Right forelimb (tissue), 1 donor: ENCODE measurements at places on chromosomes 2 and 18.

DNA sequence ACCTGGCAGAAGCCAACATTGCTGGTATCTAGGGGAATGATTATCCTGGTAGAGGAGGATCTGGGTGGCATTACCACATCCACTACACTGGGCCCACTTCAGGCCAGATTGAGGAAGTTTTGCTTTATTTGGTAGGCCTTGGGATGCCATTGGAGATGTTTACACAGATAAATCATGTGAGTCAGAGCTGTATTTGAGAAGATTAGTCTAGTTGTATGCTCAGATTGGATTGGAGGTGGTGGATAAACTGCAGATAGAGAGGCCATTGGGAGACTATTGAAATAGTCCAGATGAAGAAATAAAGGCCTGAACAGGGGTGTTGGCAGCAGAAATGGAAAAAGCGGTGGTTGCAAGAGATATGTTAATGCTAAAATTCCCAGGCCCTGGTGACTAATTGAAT, 81.5 kb downstream of the EFEMP1 start:
- no peak for DNase-seq

DNA sequence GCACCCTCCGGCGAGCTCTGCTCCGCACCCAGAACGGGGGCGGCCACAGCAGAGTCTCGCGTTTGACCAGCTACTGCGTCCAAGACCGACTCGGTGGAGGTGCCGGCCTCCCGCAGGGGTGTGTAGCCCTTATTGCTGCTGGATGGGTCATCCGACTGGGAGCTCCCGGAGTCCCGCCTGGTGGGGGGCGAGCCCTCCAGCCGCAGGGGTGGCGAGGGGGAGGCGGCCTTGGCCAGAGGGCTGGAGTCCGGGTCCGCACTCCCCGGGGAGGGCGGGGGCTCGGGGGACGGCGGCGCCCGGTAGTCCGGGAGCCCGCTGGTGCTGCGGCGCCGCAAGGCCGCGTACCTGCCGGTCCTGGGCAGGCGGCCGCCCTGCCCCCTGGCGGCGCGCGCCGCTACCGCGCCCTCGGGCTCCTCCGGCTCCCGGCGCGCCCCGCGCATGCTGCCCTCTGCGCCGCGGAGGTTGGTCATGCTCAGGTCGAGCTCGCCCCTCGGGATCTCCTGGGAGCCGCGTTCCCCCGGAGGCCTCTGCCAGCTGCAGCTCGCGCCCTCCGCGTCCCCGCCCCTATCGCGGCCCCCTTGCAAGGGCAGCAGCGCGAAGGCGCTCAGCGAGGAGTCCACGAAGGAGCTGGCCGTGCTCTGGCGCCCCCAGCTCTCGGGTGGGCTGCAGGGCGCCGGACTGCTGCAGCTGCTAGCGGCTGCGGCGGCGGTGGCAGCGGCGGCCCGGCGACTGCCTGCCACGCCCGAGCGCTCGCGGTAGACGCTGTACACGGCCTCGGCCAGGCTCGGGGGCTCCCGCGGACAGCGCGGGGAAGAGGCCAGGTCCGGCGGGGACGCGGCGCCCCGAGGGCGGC, 4.8 kb downstream of the TMEM200C start:
- DNase-seq, result peak; percentile 73

DNA sequence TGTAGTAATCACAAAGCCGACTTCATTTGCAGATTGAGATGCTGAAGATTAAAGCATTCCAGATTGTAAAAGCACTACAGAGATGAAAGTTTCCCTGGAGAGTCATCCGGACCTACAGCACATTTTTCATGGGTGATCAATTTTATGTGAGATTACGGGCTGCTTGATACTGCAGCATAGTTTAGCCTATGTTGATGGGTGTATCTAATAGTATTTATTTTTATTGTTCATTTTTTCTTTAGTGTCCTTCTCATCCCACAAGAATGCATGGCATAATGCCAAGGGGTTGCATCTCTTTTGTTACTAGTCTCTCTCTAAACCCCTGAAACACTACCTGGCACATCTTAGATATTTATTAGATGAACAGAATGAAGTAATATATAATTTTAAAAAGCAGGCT, 240.4 kb downstream of the MBD2 start:
- DNase-seq, result no peak

GRCh38 chr2:42957861-42958301, 165.5 kb upstream of the HAAO start:
- peak; percentile 60 for DNase-seq

DNA sequence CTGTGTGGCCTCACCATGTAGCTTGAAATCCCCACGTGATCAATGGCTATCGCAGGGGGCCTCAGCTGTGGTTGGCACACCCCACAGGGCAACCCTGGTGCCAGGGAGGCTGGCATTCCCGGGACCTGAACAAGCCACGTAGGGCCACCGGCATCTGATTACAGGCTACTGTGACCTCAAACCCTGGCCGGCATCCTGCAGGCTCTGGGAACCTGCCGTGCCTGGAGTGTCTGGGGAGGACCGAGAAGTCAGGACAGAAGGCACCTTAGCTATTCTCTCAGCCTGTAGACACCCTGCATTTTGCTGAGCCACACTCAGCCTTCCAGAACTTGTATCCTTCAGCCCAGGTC, 213.0 kb downstream of the GLI2 start:
- no peak for DNase-seq

GRCh38 chr2:124649001-124649400, 623.9 kb downstream of the CNTNAP5 start:
- DNase-seq, result no peak

- DNase-seq, result no peak
These were observed 338.1 kb downstream of the SLC4A3 start for GRCh38 chr2:219965287-219966194.

DNA sequence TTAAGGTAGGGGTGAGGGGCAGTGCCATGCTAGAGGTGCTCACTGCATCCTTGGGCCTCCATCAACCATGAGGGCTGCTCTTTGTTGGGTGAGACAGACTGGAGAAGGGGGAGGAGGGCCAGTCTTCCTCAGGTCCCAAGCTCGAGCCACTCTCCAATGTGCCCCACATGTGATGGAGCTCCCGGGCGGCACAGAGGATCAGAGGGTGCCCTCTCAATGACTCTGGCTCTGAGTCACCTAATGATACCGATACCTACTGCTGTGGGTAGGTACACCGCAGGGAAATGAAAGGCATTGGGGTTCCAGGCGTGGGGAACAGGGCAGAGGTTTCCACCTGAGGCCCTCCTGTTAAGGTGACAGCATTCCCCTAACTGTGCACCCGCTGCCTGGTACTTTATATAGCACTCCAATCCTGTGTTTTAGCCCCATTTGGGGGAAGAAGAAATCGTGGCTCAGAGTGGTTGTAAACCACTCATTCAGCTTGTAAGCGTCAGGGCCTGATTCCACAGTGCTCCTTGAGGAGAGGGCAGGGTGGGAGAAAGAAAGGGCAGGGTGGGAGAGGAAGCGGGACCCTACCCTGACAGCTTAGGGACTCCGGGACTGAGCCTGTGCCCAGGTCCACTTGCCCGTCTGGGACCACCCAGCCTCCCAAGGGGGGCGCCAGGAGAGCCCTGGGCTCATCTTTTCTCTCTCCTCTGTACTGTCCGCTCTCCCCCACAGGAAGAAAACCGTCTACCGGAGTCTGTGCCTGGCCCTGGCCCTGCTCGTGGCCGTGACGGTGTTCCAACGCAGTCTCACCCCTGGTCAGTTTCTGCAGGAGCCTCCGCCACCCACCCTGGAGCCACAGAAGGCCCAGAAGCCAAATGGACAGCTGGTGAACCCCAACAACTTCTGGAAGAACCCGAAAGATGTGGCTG, 1.8 kb downstream of the B3GNT7 start:
- DNase-seq, result no peak

GRCh38 chr2:214575030-214575429, 164.2 kb downstream of the VWC2L start:
- DNase-seq, result no peak

GRCh38 chr2:41830600-41830999, 217.2 kb upstream of the PKDCC start:
- no peak for DNase-seq

DNA sequence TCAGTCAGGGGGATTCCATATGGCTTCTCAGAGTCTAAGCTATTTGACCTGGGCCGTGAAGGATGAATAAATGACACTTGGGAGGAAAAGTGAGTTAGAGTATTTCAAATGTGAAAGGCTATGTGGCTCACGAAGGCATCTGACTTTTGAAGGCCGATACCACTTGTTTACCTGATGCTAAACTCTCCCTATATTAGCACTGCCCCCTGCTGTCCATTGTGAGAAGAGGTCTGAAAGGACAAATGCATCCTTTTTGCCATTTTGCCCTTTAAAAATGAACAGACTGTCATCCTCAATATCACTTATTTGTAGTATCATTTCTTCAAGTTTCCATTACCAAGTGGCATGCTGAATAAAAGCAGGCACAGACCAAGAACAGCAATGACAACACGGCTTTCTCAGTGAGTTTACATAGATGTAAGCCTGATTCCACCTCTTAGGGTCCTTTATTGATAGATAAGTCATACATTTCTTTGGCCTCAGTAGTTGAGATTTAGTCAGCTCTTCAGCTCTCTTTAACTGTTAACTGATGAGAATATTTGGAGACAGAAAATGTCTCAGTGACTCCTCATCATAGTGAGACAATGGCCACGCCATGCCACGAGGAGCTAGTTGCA, 40.1 kb downstream of the DOCK10 start:
- no peak for DNase-seq

DNA sequence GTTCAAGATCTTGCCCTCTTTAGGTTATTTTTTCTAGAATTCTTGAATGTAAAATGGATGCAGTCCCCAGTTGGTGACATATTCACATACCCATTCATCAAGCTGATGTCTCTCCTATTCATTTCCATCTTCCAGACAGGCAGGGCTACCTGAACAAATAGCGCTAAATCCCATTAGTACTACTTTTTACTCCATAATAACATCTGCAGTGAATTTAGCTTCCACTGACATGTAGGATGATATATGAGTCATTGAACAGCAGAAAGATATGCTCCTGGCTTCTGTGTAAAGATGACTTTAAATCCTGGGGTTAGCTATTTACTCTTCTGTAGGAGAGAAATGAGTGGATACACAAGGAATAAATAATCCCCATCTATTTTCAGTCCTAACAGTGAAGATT, 194.7 kb downstream of the RND3 start:
- no peak for DNase-seq

- DNase-seq, result peak; percentile 68
These were observed 31.8 kb downstream of the TGIF1 start for GRCh38 chr18:3481696-3482210.

DNA sequence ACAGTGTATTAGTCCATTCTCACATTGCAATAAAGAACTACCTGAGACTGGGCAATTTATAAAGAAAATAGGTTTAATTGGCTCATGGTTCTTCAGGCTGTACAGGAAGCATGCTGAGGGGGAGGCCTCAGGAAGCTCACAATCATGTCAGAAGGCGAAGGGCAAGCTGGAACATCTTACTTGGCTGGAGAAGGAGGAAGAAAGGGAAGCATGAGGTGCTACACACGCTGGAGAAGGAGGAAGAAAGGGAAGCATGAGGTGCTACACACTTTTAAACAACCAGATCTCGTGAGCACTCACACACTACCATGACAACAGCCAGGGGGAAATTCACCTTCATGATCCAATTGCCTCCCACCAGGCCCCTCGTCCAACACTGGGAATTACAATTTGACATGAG, 95.3 kb upstream of the FAM110C start:
- no peak for DNase-seq

- DNase-seq, result no peak
These were observed 96.0 kb downstream of the TFCP2L1 start for GRCh38 chr2:121189011-121189410.

- no peak for DNase-seq
These were observed 742.6 kb upstream of the HS6ST1 start for GRCh38 chr2:129061069-129061768.

DNA sequence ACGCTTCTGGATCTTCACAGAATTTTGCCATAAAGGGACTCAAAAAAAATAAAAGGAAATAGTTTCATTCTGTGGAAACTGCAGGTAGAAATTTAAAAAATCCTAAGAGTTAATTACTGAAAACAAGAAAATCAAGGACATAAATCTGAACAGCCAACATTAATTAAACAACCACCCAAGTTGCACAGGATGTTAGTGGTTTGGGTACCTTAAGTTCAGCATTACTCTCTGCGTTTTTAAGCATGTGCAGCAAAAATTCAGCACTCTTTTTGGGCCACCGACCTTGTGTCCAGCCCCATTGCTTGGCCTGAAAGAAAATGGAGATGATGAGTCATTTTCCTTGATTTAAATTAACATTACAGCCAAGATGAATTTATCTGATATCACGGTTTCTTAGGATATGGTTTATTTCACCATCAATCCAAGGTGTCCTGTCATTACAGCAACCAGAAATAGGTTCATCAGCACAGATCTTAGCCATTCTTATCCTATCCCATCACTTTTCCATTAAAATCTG, 3.3 kb upstream of the C18orf32 start:
- no peak for DNase-seq

GRCh38 chr2:170928036-170928823, 823 bp upstream of the GORASP2 start:
- no peak for DNase-seq

DNA sequence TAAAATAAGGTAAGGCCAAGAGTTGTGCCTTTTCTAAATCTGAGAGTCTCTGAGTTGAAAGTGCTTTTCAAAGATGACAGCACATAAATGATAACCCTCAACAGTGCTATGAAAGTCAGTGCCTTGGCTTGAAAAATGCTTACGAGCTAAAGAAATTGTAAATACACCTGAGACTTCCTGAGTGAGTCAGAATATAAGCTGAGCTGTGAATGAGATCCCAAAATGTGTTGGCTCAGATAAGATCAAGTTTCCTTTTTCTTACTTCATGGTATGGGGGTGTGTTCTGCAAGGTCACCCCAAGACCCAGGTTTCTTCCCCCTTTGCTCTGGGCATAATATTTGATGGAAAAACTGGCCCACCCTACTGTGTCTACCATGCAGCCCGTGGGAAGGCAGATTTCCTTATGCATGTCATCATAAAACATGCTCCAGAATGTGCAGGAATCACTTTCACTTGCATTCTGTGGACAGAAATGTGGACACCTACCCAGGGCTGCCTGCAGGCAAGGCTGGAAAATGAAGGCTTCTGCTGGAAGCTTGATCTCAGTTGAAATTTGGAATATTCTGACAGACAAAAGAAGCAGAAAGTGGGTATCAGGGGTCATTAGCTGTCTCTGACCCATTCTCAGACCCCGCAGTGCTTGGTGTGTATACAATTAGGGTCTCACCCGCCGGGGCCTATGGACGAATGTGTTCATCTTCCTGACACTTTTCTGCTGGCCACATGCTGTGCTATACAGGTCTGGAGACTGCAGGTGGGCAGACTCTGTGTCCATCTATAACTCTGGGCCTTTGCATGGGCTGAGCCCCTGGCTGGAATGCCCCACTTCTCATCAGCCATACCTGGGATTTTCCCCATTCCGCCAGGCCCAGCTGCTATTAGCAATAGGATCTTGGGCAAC, 212.6 kb downstream of the SH3RF3 start:
- DNase-seq, result peak; percentile 18
